ENCODE measurements at places on chromosomes 11 and 22.
A peak's percentile ranks its signal among the peaks of the same experiment; 100 is the strongest.

GRCh38 chr22:38811241-38811640, 17.3 kb upstream of the DNAL4 start:
- no peak for DNase-seq

DNA sequence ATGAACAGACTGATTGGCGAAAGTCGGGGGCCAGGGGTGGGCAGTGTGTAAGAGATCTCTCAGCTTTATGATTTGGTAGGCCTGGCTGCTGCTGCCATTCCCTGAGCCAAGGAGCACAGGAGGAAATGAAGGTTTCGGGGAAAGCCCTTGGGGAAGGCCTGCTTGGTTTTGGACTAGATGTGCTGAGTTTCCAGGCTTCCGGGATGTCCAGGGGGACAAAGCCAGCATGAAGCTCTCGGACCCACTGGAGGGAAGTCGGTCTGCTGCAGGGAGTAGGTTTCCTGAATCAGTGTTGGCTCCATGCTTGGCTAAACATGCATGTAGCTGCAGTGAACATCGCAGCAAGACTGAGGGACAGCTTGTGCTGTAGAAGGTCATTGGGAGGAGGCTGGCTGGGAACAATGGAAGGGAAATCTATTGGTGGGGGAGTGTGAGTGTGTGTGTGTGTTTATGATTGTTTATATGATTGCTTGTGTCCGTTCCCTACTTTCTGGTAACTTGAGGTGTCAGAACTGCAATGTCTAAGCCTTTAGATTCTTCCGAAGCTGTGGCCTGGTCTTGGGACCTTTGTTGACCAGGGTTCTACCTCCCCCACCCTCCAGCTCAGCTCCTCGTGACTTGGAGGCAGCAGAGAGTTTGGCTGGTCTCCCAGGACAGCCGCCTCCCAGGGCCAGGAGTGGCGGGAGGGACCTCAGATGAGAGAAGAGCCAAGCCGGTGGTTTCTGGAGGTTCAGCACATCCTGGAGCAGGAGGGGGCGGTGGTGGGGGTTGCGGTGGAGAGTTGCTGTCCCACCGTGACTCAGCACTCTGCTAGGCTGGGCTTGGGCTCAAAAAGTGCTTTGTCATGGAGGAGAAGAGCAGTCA, 4.0 kb upstream of the FTH1 start:
- DNase-seq = peak; percentile 98

DNA sequence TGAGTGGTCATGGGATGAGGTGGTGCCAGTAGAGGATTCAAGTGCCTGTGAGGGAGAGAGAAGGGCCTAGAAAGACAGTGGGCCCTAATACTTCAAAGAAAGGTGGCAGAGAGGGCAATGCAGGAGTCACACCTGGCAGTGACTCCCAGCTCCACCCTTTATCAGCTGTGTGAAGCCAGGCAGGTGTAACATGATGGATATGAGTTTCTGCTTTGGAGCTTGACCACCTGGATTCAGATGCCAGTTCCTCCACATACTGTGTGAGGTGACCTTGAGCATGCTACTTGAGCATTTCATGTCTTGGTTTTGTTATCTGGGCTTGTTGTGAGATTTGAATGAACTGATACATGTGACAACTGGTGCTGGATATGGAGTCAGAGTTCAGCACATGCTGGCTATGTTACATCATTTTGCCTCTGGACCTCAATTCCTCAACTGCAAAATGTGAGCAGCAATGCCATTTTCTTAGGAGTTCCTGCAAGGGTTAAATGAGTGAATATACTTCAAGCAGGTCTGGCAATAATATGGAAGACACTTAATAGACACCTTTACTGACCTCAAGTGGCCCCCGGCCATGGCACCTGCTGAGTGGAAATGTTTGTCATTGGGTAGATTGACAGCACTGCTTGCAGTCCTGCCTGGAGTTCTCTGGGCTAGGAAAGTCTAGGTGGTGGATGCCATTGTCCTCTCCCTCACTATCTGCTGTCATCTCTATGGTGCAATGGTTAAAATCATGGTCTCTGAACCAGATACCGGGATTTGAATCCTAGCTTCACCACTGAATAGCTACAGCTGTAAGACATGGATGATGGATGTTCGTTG, 83.3 kb downstream of the MICAL2 start:
- DNase-seq = no peak

DNA sequence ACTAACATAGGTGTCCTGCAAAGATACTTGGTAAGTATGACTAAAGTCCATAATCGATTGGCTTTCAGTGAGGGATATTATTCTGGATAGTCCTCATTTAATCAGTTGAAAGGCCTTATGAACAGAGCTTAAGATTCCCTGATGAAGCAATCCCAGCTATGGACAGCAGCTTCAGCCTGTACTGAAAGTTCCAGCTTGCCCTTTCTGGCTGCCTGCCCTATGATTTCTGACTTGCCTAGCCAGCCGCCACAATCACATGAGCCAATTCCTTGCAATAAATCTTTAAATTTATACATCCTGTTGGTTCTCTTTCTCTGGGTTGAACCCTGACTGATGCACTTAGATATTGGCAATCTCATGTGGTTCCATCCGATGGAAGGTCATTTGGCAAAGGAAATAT, 759.0 kb upstream of the API5 start:
- no peak for DNase-seq

- peak; percentile 66 for DNase-seq
Observed at GRCh38 chr22:29370537-29370936, 17.8 kb downstream of the AP1B1 start.

DNA sequence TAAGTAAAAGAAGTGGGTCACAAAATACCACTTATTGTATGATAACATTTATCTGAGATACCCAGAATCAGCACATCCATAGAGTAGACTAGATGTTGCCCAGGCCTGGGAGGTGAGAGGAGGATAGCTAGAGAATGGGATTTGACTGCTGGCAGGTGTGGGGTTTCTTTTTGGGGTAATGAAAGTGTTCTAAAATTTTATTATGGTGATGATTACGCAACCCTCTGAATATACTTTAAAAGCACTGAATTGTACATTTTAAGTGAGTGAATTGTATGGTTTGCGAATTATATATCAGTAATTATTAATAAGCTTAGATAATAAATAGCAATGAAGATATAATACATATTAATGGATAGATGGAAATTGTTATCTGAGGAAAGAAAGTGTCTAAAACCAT, 35.7 kb upstream of the ACAT1 start:
- no peak for DNase-seq

GRCh38 chr11:87894961-87895360, 280.3 kb downstream of the RAB38 start:
- no peak for DNase-seq
